ENCODE measurements at places on chromosomes 7 and 10. TPM values are rescaled to one million over a fixed set of nuclear protein-coding genes. Genes with fewer than 3 reads are reported as not detected.

HOXA3 gene
- not detected for total RNA-seq

RPEL1 gene
- total RNA-seq, result not detected

BTBD16 gene
- total RNA-seq, result not detected

AKR1D1 gene
- total RNA-seq, result not detected

MOGAT3 gene
- not detected for total RNA-seq

Data from T-helper 1 cell treated with Interleukin-12 subunit alpha and Interleukin-12 subunit beta and Interleukin-4 antibody, amounts not matched to agents 30 ng/mL and 1 ng/mL, for 36 hours (primary cell).